ENCODE measurements at places on chromosomes 2 and 18. TPM values are rescaled to one million over a fixed set of nuclear protein-coding genes. Genes with fewer than 3 reads are reported as not detected.

DNA sequence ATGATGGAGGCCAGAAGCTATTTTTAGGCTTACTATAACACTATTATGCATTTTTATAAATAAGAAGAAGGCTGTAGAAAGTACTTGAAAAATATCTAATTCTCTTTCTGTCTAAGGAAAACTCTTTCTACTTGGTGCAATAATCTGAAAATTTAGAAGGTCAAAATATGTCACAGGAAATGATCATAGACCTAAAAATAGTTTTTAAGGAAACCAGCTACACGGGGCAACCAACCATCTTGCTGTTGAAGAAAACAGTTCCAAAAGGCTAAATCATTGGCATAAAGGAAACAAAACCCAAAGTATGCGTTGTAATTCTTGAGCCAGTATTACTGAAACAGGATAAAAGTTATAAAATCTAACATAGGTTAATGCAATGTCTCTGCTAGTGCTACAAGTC, 40.2 kb downstream of the SOCS6 start:
- DNase-seq, result no peak
- H3K27me3 ChIP-seq, result no peaks in the 10 kb centered on the region
- no peak overlapping the region for H3K4me3 ChIP-seq

- no peaks in the 10 kb centered on the region for H3K27me3 ChIP-seq
- no peak for DNase-seq
- no peak overlapping the region for H3K27ac ChIP-seq
- H3K4me3 ChIP-seq, result no peak overlapping the region
Measured at GRCh38 chr2:84875213-84875560, 5.7 kb downstream of the TRABD2A start.

DNA sequence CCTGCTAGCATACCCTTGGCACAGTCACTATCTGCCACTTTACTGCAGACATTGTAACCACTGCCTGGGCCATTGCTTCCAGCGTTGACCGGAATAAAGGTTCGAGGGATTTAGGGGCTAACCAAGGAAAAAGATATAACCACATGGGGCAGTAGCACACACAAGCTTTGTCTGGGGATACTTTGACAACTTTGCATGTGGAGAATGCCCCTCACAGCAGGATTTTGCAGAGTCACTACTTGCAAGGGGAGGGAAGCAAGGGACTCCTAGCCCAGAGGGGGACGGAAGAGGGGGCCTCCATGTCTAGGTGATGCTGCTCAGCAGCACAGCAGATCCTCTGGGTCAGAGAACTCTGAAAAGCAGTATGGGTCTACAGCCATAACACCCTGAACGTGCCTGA, 138.7 kb downstream of the SPP2 start:
- DNase-seq, result no peak
- H3K36me3 ChIP-seq, result no peaks in the 10 kb centered on the region
- H3K4me1 ChIP-seq, result peaks cover 6% of the 10 kb centered on the region
- no peak overlapping the region for H3K27ac ChIP-seq

DNA sequence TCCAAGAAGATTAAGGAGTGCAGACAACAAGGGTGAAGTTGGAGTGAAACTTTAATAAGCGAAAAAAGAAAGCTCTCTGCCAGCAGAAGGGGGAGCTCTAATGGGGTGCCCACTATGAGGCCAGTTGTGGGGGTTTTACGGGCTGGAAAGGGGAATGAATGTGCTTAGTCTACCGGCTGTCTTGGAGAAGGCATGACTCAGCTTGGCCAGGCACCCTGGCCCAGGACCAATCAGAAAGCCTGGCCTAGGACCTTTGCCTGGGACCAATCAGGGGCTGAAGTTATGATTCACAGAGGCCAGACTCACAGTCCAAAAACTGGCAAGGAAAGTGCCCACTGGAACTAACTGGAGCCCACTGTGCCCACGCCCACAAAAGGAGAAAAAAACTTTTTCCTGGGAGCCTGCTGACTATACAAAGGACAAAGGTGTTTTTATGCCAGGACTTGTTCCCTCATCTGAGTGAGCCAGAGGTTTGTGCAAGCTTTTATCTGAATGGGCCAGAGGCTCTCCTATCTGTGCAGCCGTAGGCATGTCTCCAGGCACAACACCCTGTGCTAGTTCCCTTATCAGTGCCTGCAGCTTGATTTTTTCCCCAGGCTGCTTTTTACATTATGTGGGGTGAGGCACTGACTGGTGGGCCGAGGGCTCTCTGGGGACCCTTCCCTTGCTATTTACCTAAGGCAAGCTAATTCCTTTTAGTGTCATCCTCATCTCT, 18.6 kb downstream of the CMPK2 start:
- H3K27me3 ChIP-seq, result no peaks in the 10 kb centered on the region
- no peak for DNase-seq
- H3K36me3 ChIP-seq, result no peaks in the 10 kb centered on the region
- H3K4me3 ChIP-seq, result no peak overlapping the region

The SKA1 gene
- total RNA-seq, result 32.4 TPM
